T follicular helper cell (primary cell): ENCODE measurements at places on chromosomes 13 and 19.

- no peak for DNase-seq
These were observed 557.0 kb downstream of the FGF9 start for GRCh38 chr13:22227895-22228294.

DNA sequence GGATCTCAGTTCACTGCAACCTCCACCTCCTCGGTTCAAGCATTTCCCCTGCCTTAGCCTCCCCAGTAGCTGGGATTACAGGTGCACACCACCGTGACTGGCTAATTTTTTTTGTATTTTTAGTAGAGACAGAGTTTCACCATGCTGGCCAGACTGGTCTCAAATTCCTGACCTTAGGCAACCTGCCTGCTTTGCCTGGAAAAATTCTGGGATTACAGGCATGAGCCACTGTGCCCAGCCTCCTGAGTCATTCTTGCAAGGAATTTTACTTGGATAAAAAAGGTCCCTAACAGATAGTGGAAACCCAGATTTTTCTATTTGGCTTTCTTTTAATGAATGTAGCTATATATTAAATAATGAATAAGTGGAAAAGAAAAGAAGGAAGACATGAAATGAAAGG lies 449.9 kb upstream of the ATXN8OS start:
- DNase-seq, result no peak

DNA sequence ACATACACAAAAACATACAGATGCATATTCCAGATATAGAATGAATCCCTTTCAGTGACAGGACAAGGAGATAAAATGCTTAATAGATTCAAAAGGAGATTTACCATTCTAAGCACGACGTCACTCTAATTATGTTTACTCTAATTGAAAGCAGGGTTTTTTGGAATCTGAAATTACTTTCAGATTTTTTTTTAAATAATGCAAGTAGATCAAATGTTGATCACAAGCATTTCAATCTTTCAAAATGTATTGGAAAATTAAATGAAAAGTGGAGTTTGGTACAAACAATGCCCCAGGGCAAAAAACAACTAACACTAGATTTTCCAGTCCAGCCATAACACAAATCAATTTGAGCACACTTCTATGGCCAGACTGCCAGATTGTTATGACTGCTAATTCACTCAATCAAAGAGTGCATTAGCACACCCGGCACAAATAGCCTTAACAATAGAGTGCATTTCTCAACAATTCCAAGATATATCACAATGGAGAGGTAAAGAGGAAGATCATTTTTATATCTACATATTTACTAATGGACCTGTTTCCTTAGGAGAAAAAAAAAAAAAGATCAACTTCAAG lies 4.3 kb upstream of the DACH1 start:
- no peak for DNase-seq

DNA sequence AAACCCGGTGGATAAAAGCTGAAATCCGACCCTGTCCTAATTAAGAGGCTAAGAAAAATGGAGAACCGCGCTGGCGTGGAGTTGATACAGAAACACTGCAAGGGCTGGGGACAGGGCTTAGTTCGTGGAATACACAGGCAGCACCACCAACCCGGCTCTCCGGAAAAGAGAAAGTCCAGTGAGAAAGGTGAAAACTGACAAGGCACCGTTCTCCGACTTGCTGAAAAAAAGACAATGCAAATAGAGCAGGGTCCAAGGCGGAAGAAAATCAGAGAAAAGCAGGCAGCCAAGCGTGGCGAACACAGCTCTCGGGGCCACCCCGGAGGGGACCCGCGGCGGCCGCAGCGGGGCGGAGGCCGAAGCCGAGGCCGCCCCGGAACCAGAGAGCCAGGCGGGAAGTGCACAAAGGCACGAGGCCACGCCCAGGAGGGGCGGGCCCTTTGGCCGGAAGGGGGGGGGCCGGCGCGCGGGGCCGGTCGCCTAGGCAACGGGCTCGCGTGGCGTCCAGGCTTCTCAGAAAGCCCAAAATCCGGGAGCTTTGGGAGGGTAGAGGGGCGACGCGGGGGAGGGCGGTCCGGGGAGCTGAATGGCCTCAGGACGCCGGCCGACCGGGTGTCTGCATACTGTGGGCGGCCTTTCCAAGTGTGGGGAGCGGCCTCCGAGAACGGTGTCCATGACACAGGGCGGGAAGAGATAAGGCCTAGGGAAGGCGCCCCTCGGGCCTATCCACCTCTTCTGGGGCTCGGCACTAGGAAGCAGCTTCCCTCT lies 1.2 kb upstream of the ING1 start:
- DNase-seq, result peak; percentile 84

DNA sequence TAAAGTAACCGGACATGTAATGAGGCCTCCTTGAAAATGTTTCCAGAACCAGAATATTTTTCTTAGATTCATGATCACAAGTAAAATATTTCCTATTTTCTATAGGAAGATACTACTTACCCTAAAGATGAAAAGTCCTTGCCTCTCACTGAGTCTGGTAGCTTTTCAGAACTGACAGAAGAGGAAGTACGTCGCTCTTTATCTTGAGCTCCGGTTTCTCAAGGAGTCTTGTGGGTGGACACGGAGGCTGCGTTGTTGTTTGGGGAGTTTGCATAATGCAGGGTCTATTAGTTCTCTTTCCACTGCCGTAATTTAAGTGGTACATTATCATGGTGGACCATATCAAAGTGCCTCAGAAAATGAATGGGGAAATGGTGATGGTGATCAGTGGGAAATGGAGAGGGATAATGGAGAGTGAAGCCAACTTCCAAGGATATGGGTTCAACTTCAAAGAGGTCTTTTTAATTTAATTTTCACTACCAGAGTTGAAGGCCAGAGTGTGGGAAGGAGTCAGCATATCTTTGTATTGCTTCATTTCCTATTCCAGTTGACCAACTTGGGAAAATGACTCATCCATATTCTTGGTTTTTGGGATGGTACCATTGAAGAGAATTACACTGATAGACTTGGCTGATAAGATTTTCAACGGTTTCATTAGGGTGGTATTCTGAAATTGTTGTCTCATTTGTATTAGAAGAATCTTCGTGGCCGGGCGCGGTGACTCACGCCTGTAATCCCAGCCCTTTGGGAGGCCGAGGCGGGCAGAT lies 23.4 kb downstream of the MBD3L2B start:
- DNase-seq, result no peak

DNA sequence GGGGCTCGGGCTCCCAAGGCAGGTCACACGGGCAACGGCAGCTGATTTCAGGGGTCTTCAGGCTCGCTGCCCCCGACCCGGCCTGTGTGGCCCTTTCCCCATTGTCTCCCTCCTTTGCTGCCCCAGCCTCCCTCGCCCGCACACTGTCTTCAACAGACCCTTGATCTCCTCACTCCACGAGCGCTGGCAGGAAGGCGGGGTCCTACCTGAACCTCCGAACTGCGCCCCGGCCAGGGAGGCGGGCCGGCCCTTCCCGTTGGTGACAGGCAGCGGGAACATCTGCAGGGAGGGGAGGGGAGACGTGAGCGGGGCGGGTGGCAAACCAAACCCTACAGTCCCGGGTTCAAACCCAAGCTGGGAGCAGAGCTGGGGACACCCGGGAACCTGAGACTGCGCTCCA lies 6.3 kb downstream of the TCF3 start:
- DNase-seq, result no peak
